Right atrium auricular region (tissue), 2 donors: ENCODE measurements at places on chromosomes 4 and X. TPM values are rescaled to one million over a fixed set of nuclear protein-coding genes. Genes with fewer than 3 reads are reported as not detected.

Gene PDZD4
- 7.1 TPM for total RNA-seq

Gene RADX
- total RNA-seq, result 0.67 TPM

Gene PLRG1
- 21.1 TPM for total RNA-seq

Gene SRPK3
- total RNA-seq, result 24.6 TPM

Gene GPR50
- total RNA-seq, result not detected

Gene BCORL1
- total RNA-seq, result 3.1 TPM

Gene PWWP3B
- total RNA-seq, result 5.9 TPM

Gene RAB33A
- 8.3 TPM for total RNA-seq

Gene AWAT2
- not detected for total RNA-seq

Gene NUDT6
- total RNA-seq, result 4.9 TPM

Gene SYTL5
- 0.39 TPM for total RNA-seq

Gene MAGED1
- total RNA-seq, result 75.2 TPM

Gene SRPX2
- 15.3 TPM for total RNA-seq

Gene ABCB7
- 31.1 TPM for total RNA-seq

Gene RBM47
- 13.7 TPM for total RNA-seq
